Activated CD8-positive, alpha-beta memory T cell treated with anti-CD3 and anti-CD28 coated beads for 4 hours (primary cell): ENCODE measurements at places on chromosomes 13 and 19.

- no peak for DNase-seq
Measured at GRCh38 chr13:40186041-40186440, 480.4 kb downstream of the FOXO1 start.

DNA sequence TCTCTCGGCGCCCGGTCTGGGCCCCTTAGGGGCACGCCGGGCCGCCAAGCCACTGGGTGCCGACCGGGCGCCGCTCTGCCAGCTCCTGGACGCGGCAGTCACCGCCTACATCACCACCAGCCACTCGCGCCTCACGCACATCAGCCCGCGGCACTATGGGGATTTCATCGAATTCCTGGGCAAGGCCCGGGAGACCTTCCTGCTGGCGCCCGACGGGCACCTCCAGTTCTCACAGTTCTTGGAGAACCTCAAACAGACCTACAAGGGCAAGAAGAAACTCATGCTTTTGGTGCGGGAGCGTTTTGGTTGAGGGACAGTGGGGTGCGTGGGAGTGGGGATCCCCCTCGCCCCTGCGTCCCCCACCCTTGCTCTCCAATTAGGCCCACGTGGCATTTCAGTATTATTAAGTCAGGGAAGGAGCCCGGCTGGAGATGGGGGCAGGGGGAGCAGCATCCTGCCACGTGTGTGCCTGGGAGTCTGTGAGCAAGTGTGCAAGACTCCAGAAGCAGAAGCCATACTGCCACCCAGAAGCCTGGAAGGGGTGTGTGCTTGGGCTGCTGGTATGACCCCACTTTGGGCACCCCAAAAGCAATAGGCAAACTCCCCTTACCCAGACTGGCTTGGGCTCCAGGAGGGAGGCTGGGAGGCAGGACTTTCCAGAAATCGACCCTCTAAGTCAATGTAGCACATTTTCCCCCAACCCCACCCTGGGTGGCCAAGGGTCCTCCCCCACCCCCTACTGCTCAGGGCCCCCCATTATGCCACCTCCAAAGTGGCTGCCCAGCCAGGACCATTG, 35.7 kb downstream of the ZSWIM4 start:
- DNase-seq, result no peak

GRCh38 chr13:40564342-40565001, 102.0 kb downstream of the FOXO1 start:
- DNase-seq, result no peak

DNA sequence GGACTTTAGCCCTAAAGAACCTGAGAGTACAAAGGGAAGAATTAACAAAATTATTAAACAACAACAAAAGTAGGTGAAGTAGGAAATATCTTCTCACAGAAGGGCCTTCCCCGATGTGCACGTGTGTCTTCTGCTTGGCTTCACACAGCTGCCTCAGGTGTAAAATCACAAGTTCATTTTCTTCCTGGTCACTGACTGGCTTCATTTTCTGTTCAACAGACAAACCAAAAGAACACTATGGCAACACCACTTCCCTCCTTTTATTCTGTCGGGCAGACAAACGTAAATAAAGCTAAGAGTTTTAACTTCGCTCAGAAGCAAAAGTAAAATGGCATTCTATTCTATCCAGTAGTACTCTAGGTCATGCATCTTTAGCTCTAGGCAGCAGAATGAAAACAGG, 140.9 kb downstream of the TBC1D4 start:
- DNase-seq, result no peak

DNA sequence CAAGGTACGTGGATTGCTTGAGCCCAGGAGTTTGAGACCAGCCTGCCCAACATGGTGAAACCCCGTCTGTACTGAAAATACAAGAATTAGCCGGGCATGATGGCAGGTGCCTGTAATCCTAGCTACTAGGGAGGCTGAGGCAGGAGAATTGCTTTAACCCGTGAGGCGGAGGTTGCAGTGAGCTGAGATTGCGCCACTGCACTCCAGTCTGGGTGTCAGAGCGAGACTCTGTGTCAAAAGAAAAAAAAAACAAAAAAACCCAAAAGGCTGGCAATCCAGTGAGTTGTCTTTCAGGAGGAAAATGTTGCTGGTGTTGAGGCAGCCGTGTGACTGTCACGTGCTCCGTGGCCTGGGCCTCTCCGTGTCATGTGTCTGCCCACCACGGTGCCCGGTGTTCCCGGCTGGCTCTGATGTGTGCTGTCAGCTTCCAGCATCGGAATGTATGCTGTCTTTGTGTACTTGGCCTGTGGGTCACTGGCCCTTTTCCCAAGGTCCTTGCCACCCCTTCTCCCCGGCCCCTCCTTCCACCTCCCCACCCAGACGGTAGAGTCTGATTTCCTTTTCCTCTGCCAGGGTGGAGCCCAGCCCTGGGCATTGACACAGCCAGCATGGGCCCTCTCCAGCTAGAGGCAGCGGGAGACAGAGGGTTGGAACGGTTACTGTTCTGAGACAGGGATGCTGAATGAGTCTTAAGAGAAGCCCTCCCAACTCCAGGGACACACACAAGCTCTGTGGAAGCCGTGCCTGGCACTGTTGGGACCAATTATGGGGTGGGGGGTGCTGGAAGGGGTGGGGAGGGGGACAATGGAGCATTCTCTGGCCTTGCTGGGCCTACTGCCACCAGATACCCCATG, 7.2 kb upstream of the TUBB4A start:
- no peak for DNase-seq

GRCh38 chr19:22634450-22634827, 315 bp downstream of the ZNF492 start:
- DNase-seq, result no peak

GRCh38 chr13:99357131-99357596, 50.0 kb upstream of the GPR183 start:
- DNase-seq, result no peak

GRCh38 chr13:36088001-36088400, 43.2 kb downstream of the DCLK1 start:
- no peak for DNase-seq

- DNase-seq, result no peak
Measured at GRCh38 chr19:57004418-57004817, 115.4 kb upstream of the USP29 start.

- no peak for DNase-seq
Measured at GRCh38 chr19:46571495-46571894, 29.6 kb upstream of the CALM3 start.

DNA sequence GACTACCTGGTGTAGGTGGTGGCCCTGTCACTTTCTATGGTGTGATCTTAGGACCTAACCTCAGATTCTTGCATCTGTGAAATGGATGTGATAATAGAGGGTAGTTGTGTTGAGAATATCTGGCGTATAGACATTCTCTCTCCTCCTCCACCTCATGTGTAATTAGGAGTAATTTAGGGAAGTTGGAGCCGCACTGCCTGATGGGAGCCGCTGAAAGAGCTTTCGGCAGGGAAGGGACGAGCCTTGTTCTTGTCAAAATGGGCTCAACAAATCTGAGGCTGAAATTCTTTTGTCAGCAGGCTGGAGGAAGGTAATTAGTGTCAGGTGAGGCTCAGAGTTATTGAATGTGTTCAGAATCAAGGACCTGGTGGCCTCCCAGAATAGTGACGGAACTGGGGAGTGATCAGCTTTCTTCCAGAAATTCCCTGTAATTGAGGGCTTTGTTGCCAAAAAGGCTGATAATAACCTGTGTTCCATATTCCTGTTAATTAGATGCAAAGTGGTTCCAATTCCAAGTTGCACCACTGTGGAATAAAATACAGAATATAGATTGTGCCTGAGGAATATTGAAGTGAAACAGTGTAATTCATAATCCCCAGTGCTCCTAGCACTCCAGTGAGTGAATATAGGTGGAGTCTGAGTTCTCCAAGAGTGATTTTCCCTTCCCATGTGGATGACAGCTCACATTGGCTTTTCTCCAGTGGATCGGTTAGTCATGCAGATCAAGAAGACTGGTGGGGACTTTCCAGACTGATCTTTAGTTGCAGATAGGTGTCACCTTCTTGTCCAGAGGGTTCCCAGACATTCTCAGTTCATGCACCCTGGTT, 47.5 kb downstream of the SPATA13 start:
- no peak for DNase-seq

- DNase-seq, result no peak
Measured at GRCh38 chr19:49818649-49819370, 721 bp downstream of the MED25 start.

- no peak for DNase-seq
Measured at GRCh38 chr13:69950160-69950559, 157.5 kb upstream of the ATXN8OS start.

DNA sequence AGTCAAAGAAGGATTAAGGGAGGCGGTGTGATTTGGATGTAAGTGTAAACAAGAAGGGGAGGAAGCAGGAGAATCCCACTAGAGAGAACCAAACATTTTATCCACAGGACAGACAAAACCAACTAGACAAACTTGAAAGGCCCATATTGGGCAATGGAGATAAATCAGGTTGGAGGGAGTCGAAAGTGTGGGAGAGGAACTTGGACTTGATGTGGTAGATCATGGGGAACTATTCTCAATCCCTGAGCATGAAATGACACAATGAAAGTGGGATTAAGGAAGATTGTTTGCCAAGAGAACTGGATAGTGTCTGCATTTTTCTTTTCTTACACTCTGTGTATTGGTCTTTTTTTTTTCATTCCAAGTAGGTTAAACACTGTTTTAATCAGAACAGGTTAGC, 17.9 kb downstream of the GPR183 start:
- DNase-seq, result no peak
